ENCODE measurements at places on chromosomes 11 and 22.

GRCh38 chr22:46087816-46088277, 62.5 kb upstream of the PPARA start:
- peak overlapping the region; percentile 83 for H3K4me3 ChIP-seq
- peaks cover 63% of the 10 kb centered on the region for H3K4me1 ChIP-seq
- H3K36me3 ChIP-seq = peaks cover 97% of the 10 kb centered on the region
- H3K27ac ChIP-seq = no peak overlapping the region
- peak; percentile 73 for DNase-seq
- no peaks in the 10 kb centered on the region for H3K27me3 ChIP-seq

DNA sequence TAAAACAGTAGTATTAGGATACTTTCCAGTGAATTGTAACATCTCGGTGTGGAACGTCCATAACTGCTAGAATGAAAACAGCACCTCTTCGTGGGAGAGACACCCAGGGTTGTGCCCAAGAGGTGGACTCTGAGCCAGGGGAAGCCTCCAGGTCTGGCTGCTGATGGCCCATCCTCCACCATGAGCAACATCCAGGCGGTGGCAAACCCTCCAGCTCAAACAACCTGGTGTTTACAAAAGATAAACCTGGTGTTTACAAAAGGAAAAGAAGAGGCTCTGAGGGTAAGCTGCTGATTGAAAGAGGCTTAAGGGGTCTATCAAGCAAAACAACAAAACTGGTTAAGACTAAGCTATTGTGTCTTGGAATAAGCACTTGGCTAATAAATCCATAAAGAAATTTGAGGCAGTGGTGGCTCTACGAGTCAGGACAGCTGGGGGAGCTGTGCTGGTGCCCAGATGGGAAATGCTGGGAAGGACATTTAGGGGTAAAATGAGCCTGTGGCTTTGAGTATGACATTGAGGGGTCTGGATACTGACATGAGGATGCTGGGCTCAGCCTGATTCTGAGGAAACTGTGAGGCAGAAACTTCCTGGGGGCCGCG, 909.0 kb downstream of the BRD1 start:
- no peaks in the 10 kb centered on the region for H3K27me3 ChIP-seq
- no peaks in the 10 kb centered on the region for H3K36me3 ChIP-seq
- no peak for DNase-seq

GRCh38 chr11:117986981-117987574, 884 bp downstream of the IL10RA start:
- peaks cover 5% of the 10 kb centered on the region for H3K4me1 ChIP-seq
- peaks cover 51% of the 10 kb centered on the region for H3K27me3 ChIP-seq
- H3K4me3 ChIP-seq = peak overlapping the region; percentile 81
- no peak overlapping the region for H3K27ac ChIP-seq
- DNase-seq = no peak

GRCh38 chr11:79431535-79431934, 9.3 kb downstream of the TENM4 start:
- H3K36me3 ChIP-seq = no peaks in the 10 kb centered on the region
- no peak for DNase-seq
- H3K27me3 ChIP-seq = peaks cover 1% of the 10 kb centered on the region
- H3K4me3 ChIP-seq = no peak overlapping the region
- H3K4me1 ChIP-seq = no peaks in the 10 kb centered on the region
- no peak overlapping the region for H3K27ac ChIP-seq

GRCh38 chr11:130043575-130043974, 26.1 kb upstream of the APLP2 start:
- no peaks in the 10 kb centered on the region for H3K36me3 ChIP-seq
- no peaks in the 10 kb centered on the region for H3K27me3 ChIP-seq
- no peak for DNase-seq
- peaks cover 24% of the 10 kb centered on the region for H3K4me1 ChIP-seq
- H3K4me3 ChIP-seq = peak overlapping the region; percentile 2

DNA sequence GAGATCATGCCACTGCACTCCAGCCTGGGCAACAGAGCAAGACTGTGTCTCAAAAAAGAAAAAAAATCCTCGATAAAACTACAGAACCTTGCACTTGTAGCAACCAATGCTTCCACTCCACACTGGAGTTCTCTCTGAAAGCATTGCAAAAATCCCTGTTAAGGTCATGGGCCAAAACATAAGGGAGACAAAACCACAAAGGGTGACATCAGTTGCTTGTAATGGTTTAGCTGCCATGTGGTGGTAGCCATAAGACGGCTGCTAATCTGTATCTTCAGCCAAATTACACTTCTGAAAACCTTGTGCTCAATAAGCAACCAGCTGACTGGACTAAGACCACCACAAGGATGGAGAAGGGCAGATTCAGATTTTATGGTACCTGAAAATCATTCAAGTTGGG, 20.6 kb upstream of the TPH1 start:
- no peaks in the 10 kb centered on the region for H3K36me3 ChIP-seq
- no peaks in the 10 kb centered on the region for H3K4me1 ChIP-seq
- no peak for DNase-seq

DNA sequence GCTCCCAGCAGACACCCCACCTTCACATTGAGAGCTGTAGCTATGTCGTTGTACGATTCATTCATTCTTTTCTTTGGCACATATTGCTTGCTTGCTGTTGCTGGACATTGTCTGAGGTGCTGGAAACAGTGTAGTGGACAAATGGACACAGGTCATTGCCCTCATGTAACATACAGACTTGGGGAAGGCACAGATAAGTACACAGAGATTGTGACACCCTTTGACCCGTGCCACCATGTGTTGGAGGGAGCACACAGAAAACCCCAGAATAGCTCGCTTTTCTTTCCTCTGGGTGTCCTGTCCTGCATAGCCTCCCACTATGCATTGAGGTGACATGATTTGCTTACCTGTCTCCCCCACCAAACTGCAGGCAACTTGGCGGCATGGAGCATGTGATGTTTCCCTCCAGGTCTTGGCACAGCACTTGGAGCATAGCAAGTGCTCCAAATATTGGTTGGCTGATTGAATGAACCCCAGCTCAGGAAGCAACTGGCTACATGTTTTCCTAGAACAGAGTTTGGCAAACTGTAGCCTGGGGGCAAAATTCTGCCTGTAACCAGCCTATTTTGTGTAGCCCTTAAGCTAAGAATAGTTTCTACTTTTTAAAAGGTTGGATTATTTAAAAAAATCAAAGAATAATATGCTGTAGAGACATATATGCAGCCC, 30.9 kb upstream of the NECTIN1 start:
- no peak for DNase-seq
- H3K36me3 ChIP-seq = no peaks in the 10 kb centered on the region
- H3K27ac ChIP-seq = no peak overlapping the region
- H3K27me3 ChIP-seq = peaks cover 5% of the 10 kb centered on the region
- no peak overlapping the region for H3K4me3 ChIP-seq

GRCh38 chr11:45031912-45032519, 81.3 kb upstream of the TP53I11 start:
- H3K36me3 ChIP-seq = no peaks in the 10 kb centered on the region
- H3K4me3 ChIP-seq = no peak overlapping the region
- H3K27ac ChIP-seq = no peak overlapping the region
- peaks cover 92% of the 10 kb centered on the region for H3K27me3 ChIP-seq
- no peaks in the 10 kb centered on the region for H3K4me1 ChIP-seq
- no peak for DNase-seq

GRCh38 chr22:28955817-28956216, 72.4 kb downstream of the ZNRF3 start:
- H3K4me1 ChIP-seq = peaks cover 39% of the 10 kb centered on the region
- no peaks in the 10 kb centered on the region for H3K36me3 ChIP-seq
- no peak overlapping the region for H3K4me3 ChIP-seq
- no peaks in the 10 kb centered on the region for H3K27me3 ChIP-seq
- no peak for DNase-seq

- no peak overlapping the region for H3K4me3 ChIP-seq
- peaks cover 24% of the 10 kb centered on the region for H3K4me1 ChIP-seq
- peak; percentile 27 for DNase-seq
Measured at GRCh38 chr11:58629857-58630256, 7.4 kb downstream of the CNTF start.

- H3K36me3 ChIP-seq = no peaks in the 10 kb centered on the region
- no peaks in the 10 kb centered on the region for H3K27me3 ChIP-seq
- H3K4me1 ChIP-seq = no peaks in the 10 kb centered on the region
- H3K27ac ChIP-seq = no peak overlapping the region
- no peak overlapping the region for H3K4me3 ChIP-seq
- DNase-seq = no peak
Measured at GRCh38 chr11:89613911-89614310, 96.2 kb upstream of the TRIM77 start.

DNA sequence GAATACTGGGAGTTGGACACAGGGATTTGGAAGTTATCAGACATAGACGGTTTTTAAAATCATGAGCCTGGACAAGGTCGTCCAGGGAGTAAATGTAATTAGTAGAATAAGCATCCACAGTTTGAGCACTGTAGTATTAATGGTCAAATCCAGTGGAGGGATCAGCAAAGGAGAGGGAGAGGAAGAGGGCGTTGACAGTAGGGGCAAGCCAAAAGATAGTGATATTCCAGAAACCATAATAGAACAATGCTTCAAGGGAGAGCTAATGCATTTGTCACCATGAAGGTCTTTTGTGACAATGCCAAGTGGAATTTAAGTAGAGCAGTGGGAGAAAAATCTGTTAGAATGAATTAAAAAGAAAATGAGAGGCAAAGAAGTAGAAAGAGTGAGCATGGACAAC, 68.9 kb upstream of the SLC5A12 start:
- no peak overlapping the region for H3K27ac ChIP-seq
- no peak for DNase-seq
- no peaks in the 10 kb centered on the region for H3K4me1 ChIP-seq
- H3K27me3 ChIP-seq = no peaks in the 10 kb centered on the region
- H3K4me3 ChIP-seq = no peak overlapping the region

GRCh38 chr22:46442217-46442853, 95.1 kb downstream of the CELSR1 start:
- H3K27ac ChIP-seq = no peak overlapping the region
- no peaks in the 10 kb centered on the region for H3K4me1 ChIP-seq
- H3K36me3 ChIP-seq = peaks cover 12% of the 10 kb centered on the region
- DNase-seq = no peak
- H3K4me3 ChIP-seq = no peak overlapping the region
- no peaks in the 10 kb centered on the region for H3K27me3 ChIP-seq

DNA sequence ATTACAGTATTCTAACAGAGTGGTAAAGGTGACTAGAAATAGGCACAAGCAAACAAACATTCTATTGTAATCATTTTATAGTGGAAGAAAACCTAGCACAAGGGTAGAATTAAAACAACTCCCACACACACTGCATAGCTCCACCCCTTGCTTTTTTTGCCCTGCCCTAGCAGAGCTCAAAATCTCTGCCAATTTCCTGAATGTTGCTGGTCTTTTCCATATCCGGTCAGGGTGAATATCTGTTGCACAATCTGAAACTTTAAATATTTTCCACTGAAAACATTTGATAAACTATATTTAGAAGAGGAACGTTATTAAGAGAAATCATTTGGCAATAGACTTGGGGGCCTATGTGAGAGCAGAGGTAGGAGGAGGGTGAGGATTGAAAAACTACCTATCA, 2.7 kb downstream of the SPA17 start:
- H3K27ac ChIP-seq = no peak overlapping the region
- peaks cover 18% of the 10 kb centered on the region for H3K36me3 ChIP-seq
- H3K4me3 ChIP-seq = no peak overlapping the region
- no peaks in the 10 kb centered on the region for H3K4me1 ChIP-seq
- DNase-seq = no peak
- H3K27me3 ChIP-seq = no peaks in the 10 kb centered on the region

DNA sequence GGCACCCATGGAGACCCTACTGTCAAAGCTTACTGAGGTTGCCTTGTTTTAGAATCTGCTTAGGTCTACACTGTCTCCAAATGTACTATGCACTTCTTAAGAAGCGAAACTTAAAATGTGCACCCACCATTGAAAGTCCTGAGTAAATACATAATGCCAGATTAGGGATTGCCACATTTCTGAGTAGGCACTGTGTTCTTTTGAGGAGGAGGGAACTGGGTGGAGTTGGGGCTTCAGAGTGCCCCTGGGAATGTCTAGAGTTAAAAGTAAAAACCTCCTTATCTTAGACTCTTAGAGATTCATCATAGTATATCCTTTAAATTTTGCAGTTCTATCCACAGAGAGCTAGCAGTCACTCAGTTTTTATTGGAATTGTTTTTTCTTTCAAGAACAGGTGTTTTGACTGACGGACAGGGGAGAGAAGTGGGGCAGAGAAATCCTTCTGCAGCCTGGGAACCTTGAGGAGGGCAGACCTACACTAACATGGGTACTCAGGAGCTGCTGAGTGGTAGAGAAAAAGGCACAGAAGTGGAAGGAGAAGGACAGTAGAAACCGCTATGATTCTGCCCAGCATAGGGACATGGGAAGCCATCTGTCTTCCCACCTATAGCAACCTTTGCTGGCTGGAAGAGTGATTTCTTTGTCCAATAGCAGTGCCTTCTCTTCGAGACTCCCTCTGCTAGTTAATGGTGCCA, 33.4 kb upstream of the MICAL2 start:
- DNase-seq = no peak
- H3K36me3 ChIP-seq = no peaks in the 10 kb centered on the region
- peaks cover 24% of the 10 kb centered on the region for H3K4me1 ChIP-seq
- no peak overlapping the region for H3K4me3 ChIP-seq
- H3K27me3 ChIP-seq = no peaks in the 10 kb centered on the region

DNA sequence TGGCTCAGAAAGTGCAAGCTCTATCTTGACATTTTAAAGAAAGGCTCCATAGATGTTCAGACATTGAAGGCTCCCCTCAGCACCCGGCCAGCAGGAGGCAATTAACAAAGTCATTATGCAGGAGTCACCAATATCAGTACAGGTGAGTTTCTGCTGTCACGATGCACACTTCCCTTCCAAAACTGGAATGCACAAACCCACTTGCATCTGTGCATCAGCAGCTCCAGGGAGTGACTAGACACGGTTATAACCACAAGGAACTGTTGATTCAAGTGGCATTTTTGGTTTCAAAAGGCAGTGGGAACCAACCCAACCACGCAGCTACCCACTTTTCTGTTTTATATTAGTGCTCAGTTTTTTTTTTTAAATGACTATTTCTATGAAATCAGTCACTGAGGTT, 293.9 kb upstream of the NARS2 start:
- H3K36me3 ChIP-seq = no peaks in the 10 kb centered on the region
- peaks cover 69% of the 10 kb centered on the region for H3K27me3 ChIP-seq
- H3K4me3 ChIP-seq = no peak overlapping the region
- no peaks in the 10 kb centered on the region for H3K4me1 ChIP-seq
- DNase-seq = no peak

Measured in Calu3 (cell line).